ENCODE measurements at places on chromosomes 3 and 15.
A peak's percentile ranks its signal among the peaks of the same experiment; 100 is the strongest.

DNA sequence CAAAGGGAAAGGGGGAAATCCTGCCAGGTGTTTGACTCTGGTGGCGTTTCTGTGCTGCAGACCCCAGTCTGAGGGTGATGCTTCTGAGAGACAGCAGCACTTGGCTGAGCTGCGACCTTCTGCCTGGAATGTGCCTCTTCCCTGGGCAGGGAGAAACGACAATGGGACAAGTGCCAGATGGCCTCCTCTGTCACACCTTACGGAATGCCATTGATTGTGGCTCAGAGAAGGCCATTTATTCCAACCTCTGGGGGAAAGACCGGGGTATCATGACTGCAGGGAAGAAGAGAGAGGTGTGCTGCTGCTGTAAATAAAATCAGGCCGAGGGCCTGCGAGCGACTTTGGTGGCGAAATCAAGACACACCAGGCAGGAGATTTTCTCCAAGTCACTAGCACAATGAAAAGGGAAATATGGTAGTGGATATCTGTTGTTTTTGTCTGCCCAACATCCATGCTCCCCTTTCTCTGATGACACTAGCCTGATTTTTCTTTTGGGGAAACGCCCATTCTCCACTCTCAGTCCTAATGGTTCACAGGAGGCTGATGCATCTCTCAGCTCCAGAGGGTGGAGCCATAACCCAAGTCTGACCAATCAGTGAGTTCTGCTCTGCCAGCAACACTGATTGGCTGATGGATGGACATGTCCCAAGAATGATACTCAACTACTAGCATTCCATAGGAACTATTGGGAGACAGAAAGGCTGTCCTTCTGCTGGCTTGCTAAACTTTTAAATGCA lies 336.1 kb downstream of the FOXP1 start:
- peak; percentile 9 for DNase-seq

DNA sequence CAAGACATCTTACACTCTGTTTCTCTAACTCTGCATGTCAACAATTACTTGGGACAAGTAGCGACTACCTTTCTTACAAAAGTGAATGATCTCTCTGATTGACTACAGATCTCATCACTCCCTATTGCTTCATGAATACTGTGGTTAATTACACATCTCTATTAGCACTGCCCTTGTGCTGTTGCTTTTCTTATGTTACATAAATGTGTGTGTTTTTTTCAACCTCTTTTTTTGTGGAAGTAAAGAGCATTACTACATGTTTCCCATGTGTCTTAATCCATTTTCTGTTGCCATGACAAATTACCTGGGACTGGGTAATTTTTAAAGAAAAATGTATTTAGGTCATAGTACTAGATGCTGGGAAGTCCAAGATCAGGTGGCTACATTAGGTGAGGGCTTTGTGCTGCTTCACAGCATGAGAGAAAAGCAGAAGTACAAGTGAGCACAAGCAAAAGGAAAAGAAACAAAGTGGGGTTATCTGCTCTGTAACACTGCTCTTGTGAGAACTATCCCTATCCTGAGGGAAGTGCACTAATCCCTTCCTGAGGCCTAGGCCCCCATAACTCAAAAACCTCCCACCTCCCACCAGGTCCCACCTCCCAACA lies 298.2 kb upstream of the SATB1 start:
- peak; percentile 37 for DNase-seq

DNA sequence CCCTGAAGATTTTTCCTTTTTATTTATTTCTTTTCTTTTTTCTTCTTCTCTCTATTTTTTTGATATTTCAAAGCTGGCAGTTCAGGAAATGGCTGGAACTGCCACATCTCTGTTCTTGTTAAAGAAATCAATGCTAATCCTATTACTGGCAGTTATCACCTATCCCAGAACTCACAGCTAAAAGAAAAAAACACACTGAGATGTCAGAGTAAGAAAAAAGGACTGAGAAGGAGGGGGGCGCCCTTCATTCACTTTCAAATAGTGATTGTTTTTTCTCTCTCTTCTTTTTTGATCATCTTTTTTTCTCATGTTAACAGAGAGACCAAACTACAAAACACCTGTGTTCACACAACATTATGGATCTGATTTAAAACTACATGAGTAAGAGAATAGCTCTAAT lies 337.1 kb downstream of the IL20RB start:
- no peak for DNase-seq

DNA sequence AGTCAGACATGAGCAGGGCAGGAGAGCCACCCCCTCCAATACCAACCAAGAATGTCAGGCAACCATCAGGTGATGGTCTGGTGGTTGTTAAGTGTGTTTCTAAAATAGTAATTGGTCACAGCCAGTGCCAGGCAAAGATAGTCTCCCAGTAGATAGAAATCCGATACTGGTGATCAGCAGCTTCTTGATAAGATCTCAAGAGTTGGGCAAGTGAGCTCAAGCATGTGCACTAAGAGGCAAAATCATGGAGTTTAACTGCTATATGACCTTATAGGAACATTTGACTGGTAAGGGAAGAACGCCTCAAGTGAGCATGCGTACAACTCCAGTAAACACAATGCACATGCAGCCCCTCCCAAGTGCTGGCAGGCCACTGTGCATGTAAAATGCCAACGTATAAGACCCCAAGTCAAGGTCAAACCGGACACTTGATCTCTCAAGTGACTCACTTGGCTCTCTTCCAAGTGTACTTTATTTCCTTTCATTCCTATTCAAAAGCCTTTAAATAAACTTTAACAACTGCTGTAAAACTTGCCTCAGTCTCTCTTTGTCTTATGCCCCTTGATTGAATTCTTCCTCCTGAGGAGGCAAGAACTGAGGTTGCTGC lies 36.0 kb upstream of the CBLB start:
- DNase-seq = no peak

- no peak for DNase-seq
Measured at GRCh38 chr3:65174713-65175112, 486.9 kb upstream of the ADAMTS9 start.

DNA sequence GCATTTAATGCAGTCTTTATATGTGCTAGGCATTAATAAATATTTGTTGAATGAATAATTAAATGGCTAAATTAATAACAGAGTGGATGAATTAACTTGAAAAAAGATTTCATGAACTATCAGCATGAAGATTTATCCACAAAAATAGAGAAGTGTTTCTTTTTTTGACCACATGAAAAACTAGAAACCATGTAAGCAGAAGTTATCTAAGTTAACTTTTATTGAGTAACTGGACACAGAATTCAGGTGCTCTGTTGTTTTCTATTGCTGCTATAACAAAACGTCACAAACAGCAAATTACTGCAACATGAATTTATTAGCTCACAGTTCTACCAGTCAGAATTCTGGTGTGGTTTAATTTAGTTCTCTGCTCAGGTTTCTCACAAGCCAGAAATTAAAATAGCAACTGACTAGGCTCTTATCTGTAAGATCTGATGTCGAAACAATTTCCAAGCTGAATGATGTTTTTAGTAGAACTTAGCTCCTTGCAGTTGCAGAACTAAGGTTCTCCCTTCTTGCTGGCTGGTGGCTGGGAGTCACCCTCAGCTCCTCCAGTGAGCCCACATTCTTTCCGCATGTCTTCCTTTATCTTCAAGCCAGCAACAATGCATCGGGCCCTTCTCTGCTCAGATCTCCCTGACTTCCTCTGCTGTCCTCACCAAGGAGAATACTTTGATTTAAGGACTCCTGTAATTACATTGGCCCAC lies 810.2 kb upstream of the ALCAM start:
- no peak for DNase-seq

- DNase-seq = no peak
Measured at GRCh38 chr3:164673738-164674137, 404.6 kb downstream of the SI start.

DNA sequence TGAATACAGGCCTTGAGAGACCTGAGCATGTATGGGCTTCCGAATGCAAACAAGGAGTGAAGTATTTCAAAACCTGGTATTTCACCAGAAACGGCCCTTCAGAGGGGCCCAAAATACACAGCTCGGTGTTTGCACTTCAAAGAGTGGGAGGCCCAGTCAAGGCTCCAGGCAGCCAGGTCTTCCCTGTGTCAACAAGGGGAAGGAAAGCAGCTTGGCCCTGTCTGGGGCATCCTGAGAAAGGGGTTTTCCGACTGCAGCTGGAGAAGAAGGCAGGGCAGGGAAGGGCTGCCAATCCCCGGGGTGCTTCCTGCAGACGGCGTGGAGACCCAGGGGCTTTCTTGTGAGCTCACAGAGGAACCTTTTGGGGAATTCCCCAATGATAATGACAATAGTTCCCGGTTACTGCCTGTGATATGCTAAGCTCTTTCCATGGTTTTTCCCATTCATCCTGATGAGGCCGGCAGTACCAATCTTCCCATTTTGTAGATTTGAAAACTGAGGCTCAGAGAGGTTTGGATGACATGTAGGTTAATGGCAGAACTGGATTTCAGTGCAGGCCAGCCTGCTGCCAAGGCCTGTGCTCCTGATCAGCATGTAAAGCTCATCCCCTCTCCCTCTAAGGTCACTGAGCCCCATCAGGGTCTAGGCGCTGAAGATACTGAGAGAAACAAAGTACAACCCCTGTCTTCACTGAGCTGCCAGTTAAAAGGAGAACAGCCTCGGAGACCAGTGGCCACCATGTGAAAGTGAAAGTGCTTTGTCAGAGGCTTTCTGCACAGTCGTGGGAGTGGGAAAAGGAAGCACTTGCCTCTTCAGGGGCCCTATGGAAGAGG lies 43.0 kb upstream of the TLE3 start:
- peak; percentile 62 for DNase-seq

GRCh38 chr15:75779504-75779903 lies 63.7 kb upstream of the UBE2Q2 start:
- no peak for DNase-seq

- peak; percentile 66 for DNase-seq
Measured at GRCh38 chr15:85504749-85505676, 124.6 kb downstream of the AKAP13 start.

GRCh38 chr3:152508705-152509104 lies 240.0 kb downstream of the MBNL1 start:
- no peak for DNase-seq

- DNase-seq = no peak
Measured at GRCh38 chr15:32849769-32850668, 132.2 kb downstream of the GREM1 start.

- DNase-seq = no peak
Measured at GRCh38 chr3:149453140-149453805, 21.2 kb upstream of the TM4SF4 start.

- no peak for DNase-seq
Measured at GRCh38 chr3:74531491-74531890, 83.0 kb downstream of the CNTN3 start.
